ENCODE measurements at places on chromosomes 5 and 9.

- no peak for DNase-seq
These were observed 106.7 kb downstream of the ZNF462 start for GRCh38 chr9:106969696-106970095.

- no peak for DNase-seq
These were observed 359.9 kb downstream of the IRX2 start for GRCh38 chr5:2391566-2391965.

- DNase-seq = no peak
These were observed 142.8 kb downstream of the PALM2AKAP2 start for GRCh38 chr9:109922617-109923470.

DNA sequence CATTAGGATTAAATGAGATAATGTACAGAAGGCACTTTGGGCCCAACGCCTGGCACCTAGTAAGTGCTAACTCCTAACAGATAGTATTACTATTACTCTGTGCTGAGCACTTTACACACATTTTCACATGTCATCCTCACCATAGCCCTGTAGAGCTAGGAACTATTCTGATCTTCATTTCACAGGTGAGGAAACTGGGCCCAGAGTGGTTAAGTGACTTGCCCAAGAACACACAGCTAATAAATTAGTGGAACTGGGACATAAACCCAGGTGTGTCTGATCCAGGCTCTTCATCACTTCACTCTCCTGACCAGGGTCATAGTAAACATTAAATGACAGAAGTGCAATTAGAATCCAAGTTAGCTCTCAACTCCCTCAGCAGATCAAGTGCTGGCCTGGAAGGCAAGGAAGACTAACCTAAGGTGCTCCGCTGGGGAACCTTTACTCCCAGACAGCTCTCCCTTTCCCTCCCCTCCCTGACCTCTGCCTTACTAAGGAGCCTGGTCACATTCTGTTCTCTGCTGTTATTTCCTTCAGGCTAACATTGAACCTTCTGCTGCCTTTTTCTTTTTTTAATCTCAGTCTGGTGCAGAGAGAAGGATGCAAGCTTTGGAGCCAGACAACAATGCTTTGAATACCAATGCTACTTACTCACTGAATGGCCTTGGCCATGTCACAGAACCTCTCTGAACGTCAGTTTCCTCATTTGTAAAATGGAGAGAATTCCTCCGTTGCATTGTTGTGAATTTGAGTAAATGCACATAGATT is 4.1 kb upstream of the ADRA1B start:
- DNase-seq = no peak

GRCh38 chr5:127428276-127428675 is 89.2 kb upstream of the PRRC1 start:
- no peak for DNase-seq

Data from nucleus accumbens (tissue), 56 donors.